GM06990 (cell line): ENCODE measurements at places on chromosomes 6 and 20.

DNA sequence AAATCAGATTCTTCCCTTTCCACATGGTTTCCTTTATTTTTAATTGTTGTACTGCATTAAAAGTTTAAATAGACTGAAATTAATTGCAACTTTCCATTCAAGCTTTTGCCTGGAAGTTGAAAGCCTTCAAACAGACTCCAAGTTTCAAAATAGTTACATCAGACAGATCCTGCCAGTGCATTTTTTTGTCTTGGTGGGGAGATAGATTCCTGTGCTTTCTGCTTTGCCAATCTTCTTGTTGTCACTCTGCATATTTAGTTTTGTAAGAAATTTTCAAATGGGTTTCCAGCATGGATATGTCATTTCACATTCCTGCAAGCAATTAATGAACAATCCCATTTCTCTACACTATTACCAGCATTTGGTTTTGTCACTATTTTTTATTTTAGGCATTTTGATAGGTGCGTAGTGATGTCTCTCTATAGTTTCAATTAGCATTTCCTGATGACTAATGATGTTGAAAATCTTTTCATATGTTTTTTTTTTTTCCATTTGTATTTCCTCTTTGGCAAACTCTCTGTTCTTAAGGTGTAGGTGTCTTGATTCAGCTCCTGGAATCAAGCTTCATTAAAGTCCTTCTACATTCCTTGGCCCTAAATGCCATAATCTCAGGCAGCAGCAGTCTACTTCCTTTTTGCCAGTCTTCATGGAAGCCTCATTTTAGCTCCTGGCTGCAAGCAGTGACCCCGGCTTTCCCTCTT, 40.5 kb downstream of the SCP2D1 start:
- DNase-seq, result no peak

DNA sequence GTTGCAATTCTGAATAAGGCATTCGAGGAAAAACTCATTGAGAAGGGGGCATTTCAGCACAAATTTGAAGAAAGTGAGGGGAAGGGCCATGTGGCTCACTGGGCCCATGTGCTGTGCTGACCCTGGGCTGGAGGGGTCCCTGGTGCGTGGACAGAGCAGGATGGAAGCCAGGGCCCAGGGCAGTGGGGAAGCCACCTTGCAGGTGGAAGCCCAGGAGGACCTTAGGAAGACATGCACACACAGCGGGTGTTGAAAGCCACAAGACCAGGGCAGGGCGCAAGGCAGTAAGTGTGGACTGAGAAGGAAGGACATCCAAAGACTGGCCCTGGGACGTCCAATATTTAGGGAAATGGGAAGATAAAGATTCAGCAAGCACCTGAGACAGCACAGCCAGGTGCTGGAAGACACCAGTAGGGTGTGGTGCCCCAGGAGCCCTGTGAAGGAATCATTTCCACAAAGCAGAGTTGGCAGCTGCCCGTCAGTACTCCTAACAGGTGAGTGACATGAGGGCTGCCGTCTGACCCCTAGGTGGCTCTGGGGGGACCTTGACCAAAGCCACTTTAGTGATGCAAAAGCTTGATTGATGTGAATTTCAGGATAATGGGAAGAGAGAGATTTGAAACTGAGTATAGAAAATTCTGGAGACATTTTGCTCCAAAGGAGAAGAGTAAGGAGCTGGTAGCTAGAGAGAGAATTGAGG, 254.4 kb upstream of the EXOC2 start:
- no peak for DNase-seq

- DNase-seq, result no peak
These were observed 159.3 kb downstream of the KIF6 start for GRCh38 chr6:39565956-39566355.

- DNase-seq, result no peak
These were observed 370.1 kb downstream of the ADGRB3 start for GRCh38 chr6:69005199-69005598.

- no peak for DNase-seq
These were observed 134.8 kb downstream of the PXDC1 start for GRCh38 chr6:3616565-3617176.
